Left hindlimb (tissue), 1 donor: ENCODE measurements at places on chromosomes 11 and 22.

DNA sequence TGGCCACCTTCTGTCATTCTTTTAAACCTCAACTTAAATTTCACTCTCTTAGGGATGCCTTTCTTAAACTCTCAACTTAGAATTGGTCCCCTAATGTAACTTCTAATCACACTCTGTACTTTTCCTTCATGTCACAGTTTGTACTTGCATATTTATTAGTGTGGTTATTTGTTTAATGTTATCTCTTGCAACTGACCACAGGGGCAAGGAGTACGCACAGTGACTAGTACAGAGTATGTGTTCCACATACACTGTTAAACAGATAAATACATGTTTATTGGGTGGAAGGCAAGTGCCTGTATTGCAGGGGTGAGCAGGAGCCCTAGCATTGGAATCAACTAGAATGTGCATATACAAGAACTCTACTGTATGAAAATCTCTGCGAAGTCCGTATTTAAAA, 554.0 kb downstream of the INSC start:
- no peak for DNase-seq

GRCh38 chr22:49266561-49267519, 560.8 kb downstream of the BRD1 start:
- DNase-seq = no peak

DNA sequence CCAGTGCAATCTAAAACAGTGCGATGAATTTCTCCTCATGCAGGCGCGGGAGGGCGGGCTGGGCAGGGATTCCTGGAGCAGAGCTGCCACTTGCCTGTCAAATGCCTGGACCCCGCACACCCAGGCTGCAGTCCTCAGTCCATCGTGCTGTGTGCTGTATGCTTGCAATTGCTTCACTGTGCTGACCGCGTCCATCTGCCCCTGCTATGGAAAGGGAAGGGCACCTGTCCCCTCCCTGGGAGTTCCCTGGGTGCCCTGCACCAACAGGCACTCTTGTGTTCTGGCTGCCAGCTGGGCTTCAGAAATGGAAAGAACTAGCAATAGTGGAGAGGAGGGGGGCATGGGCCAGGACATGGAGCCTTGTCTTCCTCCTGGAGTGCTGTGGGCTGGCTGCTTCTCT, 185.4 kb upstream of the B3GAT1 start:
- DNase-seq = no peak

- no peak for DNase-seq
Observed at GRCh38 chr11:12981676-12982522, 27.2 kb upstream of the RASSF10 start.

DNA sequence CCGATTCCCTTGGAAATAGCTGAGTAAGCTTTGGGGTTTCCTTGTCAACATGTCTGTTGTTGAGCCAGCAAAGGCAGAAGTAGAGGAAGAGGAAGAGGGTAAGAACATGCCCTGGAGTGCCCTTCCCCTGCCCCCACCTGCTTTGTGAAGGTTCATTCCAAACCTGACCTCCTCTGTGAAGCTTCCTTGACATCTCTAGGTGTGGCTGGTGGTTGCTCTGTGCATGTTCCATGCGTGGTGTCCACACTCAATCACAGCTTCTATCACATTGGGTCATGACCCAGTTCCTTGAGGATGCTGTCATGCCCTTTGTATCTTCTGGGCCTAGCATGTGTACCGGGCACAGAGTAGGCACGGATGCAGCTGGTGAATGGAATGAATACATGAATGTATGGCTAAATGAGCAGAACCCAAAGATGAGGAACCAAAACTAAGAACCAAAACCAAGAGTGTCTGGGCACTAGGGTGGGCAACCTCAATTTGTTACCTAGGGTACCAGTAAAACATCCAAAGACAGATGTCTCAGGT, 23.7 kb upstream of the FXYD6 start:
- peak; percentile 10 for DNase-seq

DNA sequence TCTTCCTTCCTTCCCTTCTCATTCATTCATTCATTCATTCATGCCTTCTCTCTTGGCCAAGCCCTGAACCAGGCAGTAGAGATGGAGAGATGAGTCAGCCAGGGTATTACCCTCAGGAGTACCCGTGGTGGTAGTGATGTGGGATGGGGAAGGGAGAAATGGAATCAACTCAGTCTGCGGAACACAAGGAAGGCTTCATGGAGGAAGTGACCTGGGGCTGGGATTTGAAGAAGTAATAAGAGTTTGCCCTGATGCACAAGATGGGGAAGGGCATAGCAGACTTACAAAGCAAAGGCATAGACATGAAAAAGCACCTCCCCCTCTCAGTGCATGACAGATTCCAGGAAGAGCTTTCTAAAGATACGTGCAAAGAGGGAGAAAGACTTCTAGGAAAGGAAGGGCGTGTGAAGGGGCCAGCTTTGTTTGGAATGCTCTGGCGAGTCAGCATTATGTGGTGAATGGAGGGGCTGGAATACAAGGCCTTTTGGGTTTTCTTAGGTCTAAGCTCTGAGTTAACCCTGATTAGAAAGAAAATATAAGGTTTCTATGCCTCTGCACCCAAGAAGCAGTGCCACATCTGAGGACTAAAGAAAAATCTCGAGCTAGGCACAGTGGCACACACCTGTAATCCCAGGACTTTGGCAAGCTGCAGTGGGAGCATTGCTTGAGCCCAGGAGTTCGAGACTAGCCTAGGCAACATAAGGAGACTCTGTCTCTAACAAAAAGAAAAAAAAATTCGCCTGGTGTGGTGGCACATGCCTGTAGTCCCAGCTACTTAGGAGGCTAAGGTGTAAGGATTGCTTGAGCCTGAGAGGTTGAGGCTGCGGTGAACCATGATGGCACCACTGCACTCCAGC, 36.4 kb upstream of the ACER3 start:
- DNase-seq = no peak

DNA sequence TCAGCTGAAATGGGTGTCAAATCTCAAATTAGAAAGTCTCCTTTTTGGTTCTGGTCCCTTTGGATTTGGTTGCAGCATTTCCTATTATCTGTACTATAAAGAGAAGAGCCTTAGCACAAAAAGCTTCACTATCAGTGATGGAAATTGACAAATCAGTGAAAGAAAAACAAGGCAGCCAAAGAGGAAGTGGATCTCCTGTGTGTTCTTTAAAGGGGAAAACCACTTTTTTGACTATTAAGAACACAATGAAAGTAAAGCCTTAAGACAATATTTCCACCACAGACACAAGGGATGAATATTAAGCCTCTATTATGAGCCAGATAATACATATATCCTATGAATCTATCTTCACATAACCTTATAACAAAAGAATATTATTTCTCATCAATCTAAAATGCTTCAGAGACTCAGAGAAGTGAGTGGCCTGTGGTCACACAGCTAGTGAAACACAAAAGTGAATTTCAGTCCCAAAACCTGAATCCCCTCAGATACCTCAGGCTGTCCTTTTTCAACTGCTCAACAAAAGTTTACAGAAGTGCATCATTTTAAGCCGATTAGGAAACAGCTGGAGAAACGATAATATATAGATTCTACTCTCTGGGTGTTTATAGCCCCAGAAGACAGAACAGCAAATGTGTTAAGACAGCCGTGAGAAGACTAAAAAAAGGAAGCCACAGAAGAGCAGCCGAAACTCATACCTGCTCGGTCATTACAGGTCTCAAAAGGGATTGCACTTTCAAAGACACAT, 24.4 kb upstream of the FSHB start:
- no peak for DNase-seq

- peak; percentile 24 for DNase-seq
Observed at GRCh38 chr22:37210041-37210803, 2.1 kb downstream of the SSTR3 start.

DNA sequence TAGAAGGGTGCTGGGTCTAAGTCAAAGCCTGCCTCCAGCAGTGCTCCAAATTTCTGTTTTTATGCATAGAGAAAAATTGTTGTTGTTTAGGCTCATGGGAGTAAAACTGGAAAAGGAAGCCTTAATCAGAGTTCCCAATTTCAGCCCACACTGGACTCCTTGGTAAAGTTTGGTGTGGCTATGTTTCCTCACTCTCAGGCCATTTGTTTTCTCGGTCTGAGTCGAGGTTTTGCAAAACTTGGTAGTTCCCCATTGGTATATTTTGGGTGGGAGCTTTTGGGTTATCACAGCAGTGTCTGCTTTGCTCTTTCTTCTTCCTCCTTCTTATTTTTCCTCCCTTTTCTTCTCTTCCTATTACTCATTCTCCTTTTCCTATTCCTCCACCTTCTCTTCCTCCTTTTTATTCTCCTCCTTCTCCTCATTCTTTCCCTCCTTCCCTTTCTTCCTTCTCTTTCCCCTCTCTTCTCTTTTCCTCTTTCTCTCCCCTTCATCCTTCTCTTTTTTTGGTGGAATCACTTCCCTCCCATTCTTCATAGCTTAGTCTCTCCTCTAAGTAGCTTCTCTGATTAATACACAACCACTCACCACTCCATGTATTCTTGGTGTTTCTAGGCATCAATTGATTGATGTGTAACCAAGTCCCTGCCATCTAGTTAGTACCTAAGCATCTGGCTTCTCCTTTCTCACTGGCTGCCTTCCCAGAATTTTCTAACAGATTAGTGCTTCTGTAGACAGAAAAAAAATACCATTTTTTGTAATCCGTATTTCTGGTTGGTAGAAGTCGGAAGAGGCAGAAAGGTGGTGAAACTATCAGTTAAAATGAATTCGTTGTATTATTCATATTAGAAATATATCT, 10.1 kb downstream of the SLC5A1 start:
- DNase-seq = no peak

DNA sequence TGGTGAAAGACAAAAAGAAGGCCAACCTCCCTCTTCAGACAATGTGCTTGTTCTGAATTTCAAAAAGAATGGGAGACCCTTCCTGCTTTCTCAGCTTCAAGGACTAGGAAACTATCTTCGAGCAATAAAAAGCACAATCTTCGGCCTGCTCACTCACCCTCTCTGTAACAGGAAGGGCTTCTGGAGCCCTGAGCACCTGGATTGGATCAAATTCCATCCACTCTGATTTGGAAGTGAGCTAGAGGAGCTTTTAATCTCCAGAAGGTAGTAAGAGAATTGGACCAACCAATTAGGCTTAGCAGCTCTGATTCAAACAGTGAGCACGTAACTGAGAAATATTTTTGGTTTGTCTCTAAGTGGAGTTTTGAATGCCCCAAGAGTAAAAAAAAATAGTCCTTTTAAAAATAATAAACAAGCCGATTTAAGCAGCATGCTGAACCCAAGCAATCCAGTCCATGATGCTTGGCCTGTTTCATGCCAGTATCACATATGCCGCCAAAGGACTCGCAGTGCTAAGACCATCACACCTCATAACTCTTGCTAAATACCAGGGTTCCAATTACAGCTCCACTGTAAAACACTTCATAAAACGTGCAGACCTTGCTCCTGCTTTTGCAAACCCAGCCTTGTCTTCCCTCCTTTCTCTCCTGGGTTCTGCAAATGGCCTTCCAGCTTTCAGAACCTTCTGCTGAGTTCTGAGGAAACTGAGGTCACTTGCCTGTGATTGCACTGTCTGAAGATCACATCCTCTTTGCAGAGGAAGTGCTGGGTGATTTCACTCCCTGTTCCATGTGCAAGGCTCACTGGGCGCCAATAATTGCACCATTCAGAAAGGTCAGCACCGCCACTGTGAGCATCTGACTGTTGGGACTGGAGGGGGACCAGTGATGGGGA, 74.4 kb downstream of the SLC1A2 start:
- peak; percentile 53 for DNase-seq

DNA sequence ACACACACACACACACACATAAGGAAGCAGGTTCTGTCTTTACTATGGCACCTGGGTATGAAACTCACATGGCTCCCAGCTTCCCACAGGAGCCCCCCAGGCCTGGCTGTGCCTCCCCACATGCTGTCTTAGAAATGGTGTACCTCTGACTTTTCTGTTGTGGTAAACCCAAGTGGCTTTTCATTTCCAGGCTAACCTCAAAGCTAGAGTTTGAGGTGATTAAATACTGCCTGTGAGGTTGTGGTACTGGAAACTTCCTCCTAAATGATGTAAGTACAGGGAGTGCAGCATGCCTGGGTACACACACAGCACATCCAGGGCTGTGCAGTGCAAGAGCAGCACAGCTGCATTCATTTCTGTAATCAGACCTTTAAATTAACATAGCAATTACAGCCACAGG, 34.4 kb downstream of the ME3 start:
- no peak for DNase-seq

GRCh38 chr22:26437694-26438392, 8.8 kb downstream of the ASPHD2 start:
- DNase-seq = no peak

DNA sequence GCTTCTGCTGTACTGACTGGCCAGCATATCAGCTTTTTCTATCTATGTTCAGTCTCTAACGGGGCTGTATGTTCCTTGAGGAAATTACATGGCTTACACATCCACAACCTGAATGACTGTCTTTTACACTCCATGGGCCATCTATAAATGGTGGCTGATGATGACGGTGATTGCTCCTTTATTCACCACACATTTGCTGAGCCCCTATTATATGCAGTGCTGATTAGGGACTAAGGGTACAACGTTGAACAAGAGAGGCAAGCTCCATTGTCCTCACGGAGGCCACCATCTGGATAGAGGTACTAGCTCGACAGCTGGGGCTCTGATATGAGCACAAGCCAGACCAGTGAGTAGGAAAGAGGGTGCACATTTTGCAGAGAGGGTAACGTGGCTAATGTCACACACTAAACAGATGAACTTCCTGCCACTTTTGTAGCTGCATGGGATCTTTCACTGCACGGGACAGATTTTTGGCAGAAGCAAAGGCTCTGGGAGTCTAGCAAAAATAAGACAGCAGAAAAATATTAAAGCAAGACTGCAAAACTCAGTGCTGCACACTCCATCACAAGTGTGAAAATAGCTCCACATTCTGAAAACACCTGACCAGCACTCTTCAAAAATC, 30.6 kb downstream of the DRD2 start:
- no peak for DNase-seq

GRCh38 chr22:20567371-20567847, 60.0 kb downstream of the MED15 start:
- DNase-seq = peak; percentile 22

DNA sequence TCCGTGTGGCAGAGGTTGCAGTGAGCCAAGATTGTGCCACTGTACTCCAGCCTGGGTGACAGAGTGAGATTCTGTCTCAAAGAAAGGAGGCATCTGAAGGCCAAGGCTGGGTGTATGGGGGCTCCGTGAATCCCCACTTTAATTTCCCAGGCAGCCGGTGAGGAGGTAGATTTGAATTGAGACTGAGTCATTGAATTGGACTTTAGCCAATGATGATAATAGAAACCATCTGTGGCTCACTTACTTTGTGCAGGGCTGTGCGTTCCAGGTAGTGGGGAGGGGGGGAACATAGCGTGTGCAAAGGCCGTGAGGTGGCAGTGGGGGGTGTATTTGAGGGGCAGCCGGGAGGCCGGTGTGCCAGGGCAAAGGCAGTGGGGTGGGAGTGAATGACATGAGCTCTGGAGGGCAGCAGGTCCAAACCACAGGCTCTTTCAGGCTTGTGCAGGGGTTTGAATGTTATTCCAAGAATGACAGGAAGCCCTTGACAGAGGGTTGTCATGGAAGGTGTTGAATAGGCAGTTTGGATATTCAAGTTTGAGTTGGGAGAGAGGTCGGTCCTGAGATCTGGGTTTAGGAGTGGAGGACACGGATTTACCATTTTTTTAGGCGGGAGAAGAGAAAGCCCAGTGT, 6.1 kb downstream of the ARHGAP8 start:
- no peak for DNase-seq

- DNase-seq = no peak
Observed at GRCh38 chr11:32847511-32847910, 17.8 kb downstream of the PRRG4 start.
